Brain pericyte (primary cell): ENCODE measurements at places on chromosomes 7 and 10.

DNA sequence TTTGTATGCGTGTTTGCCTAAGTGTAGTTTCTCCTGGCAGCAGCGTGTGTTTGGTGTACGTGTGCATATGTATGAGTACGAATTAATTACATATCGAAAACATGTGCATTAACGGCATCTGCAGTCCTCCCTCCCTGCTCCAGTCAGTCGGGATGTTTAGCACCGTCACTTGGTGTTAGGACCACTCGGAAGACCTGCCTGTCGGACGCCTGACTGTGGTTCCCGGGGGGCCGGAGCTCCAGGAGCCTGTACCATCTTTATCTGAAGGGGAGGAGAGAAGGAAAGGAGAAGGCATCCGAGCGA, 1.1 kb upstream of the CNTNAP2 start:
- no peak for DNase-seq

DNA sequence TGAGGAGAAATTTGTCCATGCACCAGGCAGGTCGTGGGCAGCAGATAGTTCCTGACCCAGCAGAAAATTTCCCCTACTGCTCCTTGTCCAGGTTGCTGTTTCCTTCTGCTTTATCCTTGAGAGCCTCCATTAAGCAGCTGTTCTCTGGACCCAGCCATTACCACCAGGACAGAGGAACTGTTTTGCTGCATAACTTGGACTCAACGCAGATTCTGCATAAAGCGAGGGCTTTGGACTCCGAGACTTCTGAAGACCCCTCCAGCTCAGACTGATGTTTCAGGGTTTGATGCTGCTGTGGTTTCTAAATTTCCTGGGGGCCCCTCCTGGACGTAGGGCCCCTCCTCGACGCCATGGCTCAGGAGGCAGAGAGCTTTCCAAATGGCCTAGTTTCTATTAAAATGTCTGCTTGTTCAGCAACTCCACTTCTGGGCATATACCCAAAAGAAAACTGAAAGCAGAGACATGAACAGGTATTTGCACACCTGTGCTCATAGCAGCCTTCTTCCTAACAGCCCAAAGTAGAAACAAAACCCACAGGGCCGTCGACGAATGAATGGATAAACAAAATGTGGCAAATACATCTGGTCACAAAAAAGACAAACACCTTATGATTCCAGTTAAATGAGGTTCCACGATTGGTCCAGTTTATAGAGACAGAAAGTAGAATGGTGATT, 28.3 kb upstream of the LMTK2 start:
- no peak for DNase-seq

DNA sequence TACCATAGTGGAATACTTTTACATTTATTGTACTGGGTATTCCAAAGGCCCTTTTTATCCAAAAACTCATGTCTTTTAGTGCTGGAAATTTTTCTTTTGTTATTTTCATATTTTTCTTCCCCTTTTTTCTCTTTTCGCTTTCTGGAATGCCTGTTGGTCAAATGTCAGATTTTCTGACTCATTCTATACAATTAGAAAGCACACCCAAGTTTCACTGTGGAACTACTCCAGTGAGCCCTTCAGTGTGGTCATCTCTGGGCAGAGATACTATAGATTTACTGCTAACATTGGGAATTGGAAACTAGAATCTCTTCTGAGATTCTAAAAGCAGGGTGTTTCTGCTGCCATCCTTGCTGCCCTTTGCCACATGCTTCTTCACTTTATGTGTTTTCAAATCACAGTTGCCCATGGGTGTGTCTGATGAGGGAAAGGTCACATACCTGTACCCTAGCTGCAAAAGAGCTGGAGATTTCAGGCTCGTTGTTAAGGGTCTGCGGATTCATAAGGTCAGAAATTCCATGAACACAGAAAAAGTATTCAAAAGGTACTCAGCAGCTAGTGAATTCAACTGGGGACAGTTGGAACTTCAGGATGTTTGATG, 5.6 kb upstream of the WASL start:
- no peak for DNase-seq

DNA sequence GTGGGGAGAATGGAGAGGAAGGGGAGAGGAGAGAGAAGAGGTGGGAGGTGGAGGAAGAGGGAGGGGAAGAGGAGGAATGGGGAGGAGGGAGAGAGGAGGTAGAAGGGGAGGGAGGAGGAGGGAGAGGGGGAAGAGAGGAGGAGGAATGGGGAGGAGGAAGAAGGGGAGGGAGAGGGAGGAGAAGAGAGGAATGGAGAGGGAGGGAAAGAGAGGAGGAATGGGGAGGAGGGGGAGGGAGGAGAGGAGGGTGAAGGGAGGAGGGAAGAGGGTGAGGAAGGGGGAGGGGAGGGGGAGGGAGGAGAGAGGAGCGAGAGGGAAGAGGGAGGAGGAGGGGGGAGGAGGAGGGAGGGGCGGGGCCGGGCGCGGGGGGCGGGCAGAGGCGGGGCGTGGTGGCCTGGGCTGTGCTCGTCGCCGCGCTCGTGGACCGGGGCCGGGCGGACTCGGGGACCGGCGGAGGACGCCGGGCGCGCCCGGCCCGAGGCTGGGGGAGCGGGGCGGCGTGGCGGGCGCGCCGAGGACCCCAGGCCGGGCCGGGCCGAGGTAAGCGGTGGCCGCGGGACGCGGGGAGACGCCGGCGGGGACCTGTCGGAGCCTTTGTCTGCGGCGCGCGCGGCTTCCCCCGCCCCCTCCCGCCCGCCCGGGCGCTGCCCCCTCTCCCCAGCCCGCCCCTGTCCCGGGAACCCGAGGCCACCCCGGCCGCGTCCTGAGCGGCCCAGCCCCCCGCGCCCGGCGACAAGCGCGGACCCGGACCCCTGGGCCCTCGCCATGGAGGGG, at the start of gene SLC29A4:
Gene SLC29A4 (plus strand): TSS at position 401 of the 774 bp plus-strand sequence. CDS start 4,874 bp downstream, outside the sequence.
- DNase-seq: no peak

GRCh38 chr10:99766302-99766681, 16.1 kb upstream of the ABCC2 start:
- DNase-seq: no peak

DNA sequence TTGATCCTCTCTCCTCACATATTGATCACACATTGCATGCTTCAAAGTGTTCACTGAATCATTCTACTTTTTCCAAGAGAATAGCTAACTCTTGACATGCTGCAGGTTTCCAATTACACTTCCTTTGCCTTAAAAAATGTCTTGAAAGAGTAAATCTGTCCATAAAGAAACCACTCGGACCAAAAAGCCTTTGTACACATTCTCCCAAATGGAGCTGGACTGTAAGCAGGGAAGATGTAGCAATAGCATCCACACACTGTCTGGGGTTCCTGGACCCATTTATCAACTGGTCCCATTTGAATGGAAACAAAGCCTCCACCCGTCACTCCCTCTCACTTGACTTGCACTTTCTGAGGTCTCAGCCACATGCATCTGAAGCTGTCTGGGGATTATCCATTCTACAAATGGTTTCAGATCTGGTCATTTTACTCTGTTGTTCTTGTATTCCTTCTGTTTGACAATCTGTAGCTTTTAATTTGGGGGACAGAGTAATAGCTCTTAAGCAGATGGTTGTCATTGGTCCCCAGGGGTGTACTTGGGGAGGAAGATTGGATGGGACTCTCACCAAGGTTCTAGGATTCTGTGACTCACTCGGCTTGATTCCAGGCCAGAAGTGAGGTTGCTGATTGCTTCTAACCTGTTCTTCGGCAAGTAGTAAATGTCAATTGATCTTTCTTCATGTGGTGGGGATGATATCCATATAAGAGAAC, 203.5 kb downstream of the HIBADH start:
- DNase-seq: no peak

- no peak for DNase-seq
Measured at GRCh38 chr10:18341055-18341454, 200.8 kb downstream of the CACNB2 start.

DNA sequence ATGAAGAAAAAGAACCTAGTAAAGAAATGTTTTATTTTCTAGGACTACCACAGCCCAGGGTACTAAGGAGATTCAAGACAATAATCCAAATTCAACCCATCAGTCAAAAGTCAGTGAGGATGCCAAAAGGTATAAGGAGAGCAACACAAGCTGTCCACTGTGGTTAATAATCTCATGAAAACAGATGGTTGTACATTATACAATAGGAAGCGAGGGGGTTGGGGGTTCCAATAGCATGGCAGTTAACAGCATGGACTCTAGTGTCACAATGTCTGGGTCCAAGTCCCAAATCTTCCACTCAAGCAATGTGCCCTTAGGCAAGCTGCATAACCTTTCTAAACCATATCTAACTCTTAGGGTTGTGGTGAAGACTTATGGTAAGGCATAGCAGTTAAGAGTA, 35.1 kb downstream of the BRAF start:
- DNase-seq: no peak

GRCh38 chr7:70134029-70134770, 535.9 kb downstream of the AUTS2 start:
- no peak for DNase-seq

DNA sequence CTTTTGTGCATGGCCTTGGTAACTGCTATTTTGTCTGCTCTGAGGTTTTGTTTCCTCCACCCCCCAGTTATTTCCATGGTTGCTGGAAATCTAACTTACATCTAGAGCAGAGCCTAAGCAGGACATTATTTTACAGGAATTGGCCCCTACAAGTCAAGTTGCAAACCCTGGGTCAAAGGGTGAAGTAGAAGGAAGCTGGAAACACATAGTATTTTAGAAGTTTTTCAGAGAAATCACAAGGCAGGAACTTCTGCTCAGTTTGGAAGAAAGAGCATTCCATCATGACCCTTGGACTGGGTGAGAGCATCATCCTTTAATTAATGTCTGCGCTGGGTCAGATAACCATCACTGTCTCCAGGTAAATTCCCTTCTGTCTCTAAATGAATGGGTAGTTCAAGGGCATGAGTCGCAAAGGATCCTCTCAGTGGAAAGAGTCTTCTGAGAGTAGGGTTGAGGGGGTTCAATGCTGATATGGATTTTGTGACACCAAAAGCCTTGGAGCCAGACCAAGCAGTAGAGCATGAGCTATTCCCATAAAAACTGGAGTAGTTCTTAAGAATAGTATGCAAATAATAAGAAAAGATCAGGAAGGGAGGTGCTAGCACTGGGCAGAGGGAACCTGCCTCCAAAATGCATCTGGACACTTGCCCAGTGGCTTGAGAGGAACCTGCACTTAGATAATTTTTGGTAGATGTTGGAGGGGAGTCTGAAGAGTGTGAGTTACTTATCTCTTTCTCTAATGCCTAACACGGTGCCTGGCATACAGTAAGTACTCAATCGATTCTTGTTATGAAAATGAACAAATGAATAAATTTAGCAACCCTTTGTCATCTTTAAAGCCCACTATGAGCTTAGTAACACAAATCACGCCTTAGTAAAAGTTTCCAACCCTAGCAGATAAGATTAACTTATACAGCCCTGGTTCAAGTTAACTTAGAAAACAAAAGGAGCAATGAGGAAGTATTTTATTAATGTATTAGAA, 160.6 kb upstream of the ADO start:
- DNase-seq: no peak

DNA sequence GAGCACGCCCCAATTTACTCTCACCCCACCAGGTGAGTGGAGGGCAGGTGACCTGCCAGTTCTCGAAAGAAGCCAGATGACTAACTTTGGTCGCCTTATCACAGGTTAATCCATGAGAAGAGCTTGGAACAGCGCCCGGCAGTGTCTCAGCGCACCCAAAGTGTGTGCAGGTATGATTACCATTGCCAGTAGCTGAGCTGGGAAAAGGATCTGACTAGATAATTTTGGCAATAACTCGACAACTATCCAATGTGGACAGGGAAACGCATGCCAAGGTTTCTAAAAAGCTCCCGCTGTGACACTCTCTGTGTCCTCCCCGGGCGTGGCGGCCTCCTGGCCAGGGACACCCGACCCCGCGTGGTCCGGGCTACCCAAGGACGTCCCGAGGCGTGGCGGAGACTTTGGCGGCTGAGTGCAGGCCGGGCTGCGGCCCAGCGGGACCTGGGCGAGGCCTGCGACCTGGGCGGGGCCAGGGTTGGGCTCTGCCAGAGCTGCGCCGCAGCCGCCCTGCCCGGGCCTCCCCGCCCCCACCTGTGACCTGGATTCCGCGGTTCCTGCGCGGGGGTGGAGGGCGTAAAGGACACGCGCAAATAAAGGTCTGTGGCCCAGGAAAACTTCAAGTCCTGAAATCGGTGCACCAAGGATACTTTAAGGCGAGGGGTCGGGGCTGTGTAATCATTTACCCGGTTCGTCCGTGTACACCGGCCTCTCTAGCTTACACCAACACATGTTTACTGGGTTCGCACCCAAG, 13.7 kb upstream of the WAPL start:
- DNase-seq: no peak

- DNase-seq: no peak
Measured at GRCh38 chr7:137923380-137923779, 76.6 kb upstream of the DGKI start.

DNA sequence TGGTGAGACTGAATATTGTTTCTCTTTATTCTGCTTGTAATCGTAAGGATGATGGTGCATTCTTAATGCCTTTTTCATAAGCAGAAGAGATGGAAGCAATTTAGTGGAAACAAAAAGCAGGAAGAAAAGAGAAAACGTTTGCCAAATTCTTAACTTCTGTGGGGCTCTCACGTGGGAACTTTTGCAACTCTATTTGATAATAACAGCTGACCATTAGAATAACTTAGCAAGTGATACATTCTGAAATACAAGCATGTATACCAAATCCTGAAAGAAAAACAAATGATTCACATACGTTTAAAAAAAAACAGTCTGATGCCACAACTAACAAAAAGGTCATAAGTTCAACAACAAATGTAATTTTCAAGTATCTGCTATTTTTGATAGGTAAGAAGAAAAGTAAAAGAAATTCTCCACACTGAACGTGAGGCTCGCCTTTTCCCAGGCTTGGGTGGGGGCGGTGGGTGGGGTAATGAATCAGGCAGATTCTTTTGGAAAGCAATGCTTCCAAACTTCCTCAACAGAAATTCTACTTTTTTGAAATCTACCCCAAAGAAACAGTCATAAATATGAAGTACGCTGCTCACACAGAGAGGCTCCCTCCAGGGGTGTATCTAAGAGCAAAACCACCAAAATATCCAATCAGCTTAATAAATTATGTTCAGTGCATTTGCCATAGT, 446.2 kb upstream of the MGMT start:
- DNase-seq: no peak

DNA sequence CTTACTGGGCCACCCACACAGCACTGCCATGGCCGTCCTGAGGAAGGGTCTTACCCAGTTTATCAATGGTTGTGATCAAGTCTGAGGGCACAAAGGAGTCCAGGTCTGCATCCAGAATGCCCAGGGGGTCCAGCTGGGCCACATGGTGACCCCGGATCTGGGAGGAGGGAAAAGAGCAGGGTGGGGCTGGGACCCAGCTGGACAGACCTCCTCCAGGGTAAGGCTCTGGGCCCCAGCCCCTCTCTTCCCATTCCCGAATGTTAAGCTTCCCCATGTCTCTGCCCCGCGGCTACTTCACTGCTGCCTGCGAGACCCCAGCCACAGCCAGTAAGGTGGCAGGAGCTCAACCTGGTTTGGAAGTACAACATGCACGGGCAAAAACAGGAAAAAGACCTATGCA, 9.5 kb downstream of the OGDHL start:
- DNase-seq: no peak

GRCh38 chr7:135728136-135728669, at the start of gene SLC13A4:
SLC13A4 (minus strand) TSS chr7:135728186; CDS start chr7:135727496, 690 bp downstream.
- peak; percentile 65 for DNase-seq

DNA sequence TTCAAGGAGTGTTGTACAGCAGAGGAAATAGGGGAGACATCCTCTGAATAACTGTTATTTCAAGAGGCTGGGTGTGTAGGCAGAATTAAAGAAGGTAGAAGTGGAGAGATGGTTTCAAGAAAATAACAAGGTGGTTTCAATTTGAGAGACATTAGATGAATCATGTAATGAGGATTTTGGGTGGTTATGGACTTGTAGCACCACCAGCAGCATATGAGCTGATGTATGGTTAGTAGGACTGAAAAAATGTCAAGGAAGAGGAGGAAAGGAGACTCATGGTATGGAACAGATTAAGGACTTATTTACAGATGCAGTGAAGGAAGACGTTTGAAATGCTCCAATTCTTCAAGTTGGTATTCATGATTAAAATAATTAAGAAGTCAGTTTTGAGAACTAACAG, 166.2 kb downstream of the EXOC4 start:
- no peak for DNase-seq
